Ovary (tissue), 10 donors: ENCODE measurements at places on chromosomes 12 and 14. TPM values are rescaled to one million over a fixed set of nuclear protein-coding genes. Genes with fewer than 3 reads are reported as not detected.

The TOMM20L gene
- 0.92 TPM for total RNA-seq

The RFX4 gene
- total RNA-seq: not detected

The CRACR2A gene
- total RNA-seq: 7.7 TPM

The RBP5 gene
- 1.6 TPM for total RNA-seq

The GDF3 gene
- total RNA-seq: 0.24 TPM

The CARMIL3 gene
- total RNA-seq: 0.08 TPM

The APOLD1 gene
- 20.7 TPM for total RNA-seq

The E2F7 gene
- total RNA-seq: 0.43 TPM

The CCDC184 gene
- 6.4 TPM for total RNA-seq

The MYRFL gene
- total RNA-seq: not detected

The SLC39A9 gene
- 46.6 TPM for total RNA-seq

The LMNTD1 gene
- total RNA-seq: not detected

The L2HGDH gene
- total RNA-seq: 5.1 TPM

The LRCOL1 gene
- not detected for total RNA-seq

The TRIM9 gene
- 0.91 TPM for total RNA-seq

The SMOC1 gene
- 0.35 TPM for total RNA-seq

The DPPA3 gene
- total RNA-seq: not detected

The ZNF605 gene
- 15.3 TPM for total RNA-seq

The NR2C1 gene
- 38.2 TPM for total RNA-seq

The KRT7 gene
- 94.1 TPM for total RNA-seq

The FAM186B gene
- total RNA-seq: 0.95 TPM
